Mesothelial cell of epicardium (in vitro differentiated cells): ENCODE measurements at places on chromosomes 13 and 19.

DNA sequence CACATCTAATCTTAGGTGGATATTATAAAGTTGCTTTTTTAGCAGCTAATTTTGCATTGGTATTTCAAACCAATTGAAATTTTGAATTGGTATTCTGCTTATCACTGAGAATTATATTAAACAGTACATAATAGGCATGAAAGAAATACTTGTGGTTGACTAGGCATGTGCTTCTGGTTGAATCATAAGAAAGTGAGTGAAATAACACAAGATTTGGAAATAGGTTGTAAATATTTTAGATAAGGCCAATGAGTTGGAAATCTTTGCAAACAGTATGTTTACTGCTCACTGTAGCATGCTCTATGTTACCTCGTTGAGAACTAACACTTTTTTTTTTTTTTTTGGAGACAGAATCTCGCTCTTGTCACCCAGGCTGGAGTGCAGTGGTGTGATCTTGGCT lies 66.8 kb upstream of the RFC3 start:
- no peak for DNase-seq

GRCh38 chr13:34006011-34006410 lies 188.1 kb downstream of the RFC3 start:
- DNase-seq, result no peak

- no peak for DNase-seq
Measured at GRCh38 chr19:50320051-50320450, 9.1 kb downstream of the KCNC3 start.

GRCh38 chr19:7214324-7215089 lies 79.7 kb downstream of the INSR start:
- no peak for DNase-seq

DNA sequence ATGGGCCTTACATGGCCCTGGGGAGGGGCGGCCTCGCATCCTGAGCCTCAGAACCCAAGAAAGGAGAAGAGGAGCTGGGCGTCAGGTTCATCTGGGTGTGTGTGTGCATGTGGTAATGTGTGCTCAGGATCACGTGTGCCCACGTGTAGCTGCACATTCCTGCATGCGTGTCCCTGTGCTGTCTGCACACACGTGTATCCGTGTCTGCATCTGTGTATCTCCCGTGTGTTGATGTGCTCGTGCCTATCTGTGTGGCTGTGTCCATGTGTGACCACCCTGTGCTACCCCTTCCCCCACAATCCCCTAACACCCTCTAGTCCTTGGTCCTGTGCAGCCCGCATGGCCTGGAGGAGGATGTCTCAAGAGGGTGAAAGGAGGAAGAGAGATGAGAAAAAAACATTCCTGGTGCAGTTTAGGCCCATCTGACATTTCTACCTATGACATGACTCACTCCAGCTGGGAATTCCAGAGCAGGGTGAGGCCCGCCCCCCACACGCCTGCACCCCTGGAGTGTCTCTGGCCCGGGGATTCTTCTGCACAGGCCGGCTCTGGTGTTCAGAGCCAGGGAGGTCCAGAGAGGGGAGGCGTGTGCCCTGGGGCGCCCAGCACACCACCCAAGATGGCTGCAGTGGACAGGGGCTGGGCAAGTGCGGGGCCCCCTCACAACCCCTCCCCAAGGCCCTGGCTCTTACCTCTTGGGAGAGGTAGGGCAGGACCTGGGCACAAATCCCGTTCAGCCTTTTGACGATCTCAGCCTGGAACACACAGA lies 7.1 kb downstream of the TLE5 start:
- DNase-seq, result no peak
